ENCODE measurements at places on chromosomes 11 and 22.

- no peak for DNase-seq
These were observed 38.7 kb downstream of the BUD13 start for GRCh38 chr11:116733969-116734508.

DNA sequence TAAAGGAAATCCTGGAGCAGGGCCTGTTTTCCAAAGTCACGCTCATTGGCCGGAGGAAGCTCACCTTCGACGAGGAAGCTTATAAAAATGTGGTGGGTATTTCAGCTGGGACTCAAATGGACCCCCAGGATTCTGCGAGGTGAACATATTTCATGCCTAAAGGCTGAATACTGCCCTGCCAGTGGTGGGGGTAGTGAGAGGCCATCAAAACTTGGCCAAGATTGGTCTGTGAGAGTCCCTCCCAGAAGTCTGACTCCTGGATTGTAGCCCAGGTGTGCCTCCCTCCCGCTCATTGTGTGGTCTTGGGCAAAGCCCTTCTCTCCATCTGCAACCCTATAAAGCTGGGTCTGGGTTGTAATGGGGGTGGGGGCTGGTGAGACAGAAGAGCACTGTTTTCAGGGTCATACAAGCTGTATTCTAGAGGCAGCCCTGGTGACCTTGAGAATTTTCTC is 853 bp downstream of the HTATIP2 start:
- DNase-seq: no peak

DNA sequence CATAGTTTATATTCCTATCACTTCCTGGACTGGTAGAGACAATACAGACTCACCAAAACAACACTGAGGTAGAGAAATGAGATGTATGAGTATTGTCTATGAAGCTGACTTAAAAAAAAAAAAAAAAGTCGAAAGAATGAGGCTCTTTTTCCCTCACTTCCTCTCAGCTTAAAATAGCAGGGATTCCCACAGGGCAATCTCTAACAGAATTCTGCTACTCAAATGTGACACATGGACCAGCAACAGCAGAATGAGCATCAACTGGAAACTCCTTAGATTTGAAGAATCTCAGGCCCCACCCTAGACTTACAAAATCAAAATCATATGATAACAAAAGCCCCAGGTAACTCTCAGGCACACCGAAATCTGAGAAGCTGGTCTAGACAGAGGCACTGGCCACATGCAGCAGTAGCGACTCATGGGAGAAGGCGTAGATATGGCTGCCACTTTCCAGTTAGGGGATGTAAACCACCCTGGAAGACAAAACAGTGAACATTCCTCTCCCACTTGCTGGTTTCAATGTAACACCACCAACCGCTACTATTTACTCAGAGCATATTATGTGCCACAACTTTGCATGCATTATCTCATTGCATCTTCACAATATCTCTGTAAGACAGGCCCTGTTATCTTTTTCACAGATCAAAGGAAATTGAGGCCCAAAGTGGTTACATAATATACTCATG is 128.0 kb downstream of the RBFOX2 start:
- DNase-seq: no peak

DNA sequence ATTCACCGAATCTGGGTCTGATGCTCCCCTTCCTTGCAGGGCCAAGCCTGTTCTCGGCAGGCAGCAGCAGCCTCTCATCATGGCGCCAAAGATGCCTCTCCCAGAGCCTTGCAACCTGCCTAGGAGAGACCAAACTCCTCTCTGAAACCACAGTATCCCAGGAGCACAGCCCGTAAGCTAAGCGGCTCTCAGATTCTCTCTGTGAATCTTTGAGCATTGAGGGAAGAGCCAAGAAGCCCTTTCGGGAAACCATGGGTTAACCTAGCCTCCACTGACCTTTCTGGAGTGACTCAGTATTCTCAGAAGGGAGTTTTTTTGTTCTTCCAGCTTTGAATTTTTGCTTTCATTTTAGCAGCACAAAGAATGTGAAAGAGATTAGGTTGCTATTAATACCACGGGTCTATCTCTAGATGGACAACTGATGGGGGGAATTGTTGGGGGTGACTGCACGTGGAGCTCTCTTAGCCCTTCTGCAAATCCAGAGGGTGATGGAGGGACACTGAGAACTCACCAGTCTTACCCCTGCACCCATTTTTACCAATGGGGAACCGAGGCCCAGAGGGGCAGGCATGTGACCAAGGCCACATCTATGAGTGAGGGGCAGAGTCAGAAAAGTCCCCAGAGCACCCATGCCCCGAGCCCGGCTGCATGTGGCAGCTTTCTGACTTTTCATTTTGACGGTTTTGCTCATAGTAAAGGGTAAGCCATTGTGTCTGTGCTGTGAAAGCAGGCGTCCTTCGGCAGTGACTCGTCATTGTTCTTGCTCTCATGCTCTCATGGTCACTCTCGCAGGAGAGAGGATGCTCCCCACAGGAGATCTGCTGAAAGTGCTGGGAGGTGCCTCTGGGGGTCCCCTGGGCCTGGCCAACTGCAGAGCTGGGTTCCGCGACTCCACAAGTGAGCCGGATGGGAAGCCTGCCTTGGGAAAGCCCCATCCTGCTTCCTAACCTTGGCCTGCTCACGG is 36.0 kb downstream of the IRAG1 start:
- DNase-seq: no peak

- peak; percentile 13 for DNase-seq
These were observed 76.4 kb downstream of the YAP1 start for GRCh38 chr11:102186551-102187191.

DNA sequence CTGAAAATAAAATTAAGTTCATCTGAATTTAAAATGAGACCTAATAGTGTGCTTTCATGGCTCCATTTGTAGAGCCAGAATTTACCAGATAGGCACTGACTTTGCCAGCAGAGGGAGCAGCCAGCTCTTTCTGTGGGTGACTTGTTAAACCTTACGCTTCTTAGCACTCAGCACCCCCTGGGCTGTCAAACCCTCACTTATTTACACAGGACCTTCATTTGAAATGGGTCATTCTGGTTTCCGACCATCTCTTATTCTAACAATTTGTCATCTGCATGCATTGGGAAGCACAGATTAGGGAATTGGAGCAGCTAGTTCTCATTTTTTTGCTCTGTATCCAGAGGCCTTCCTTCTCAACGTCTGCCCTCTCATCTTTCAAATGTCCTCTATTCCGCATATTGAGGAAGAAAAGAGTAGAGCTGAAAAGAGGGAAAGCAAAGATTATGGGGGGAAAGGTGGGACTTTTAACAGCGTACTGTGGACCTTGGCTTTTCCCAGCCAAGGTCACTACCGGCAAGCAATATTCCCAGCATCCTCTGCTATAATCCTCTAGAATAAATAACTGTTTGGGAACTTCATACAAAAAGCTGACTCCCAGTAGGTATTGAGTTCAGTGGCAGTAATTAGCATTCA is 3.1 kb downstream of the ASRGL1 start:
- DNase-seq: peak; percentile 48

DNA sequence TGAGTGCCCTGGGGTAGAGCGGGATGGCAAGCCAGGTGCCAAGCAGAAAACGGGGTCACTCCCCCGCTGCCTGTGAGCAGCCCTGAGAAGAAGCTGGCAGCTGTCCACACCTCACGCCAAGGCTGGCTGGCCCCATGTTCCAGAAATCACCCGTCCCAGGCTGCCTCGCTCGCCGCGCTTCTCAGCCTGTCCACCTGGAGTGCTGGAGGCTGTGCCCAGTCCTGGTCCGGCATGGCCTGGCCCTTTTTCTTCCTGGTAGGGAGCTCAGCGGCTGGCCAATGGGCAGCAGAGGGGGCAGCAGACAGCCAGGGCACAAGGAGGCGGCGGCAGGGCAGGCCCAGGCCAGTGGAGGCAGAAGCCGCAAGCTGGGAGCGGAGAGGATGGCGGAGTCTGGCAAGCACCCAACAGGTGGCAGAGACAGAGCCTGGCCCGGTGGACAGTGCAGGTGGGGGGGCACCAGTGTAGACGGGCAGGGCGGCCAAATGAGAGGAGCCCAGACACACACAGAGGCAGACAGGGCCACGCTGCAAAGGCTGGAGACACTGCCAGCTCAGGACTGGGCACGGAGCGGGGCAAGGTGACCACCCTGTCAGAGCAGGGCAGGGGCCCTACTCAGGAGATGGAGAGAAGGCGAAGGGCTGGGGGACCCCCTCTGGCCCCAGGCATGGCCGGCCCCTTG is 37.2 kb upstream of the TH start:
- DNase-seq: peak; percentile 2

DNA sequence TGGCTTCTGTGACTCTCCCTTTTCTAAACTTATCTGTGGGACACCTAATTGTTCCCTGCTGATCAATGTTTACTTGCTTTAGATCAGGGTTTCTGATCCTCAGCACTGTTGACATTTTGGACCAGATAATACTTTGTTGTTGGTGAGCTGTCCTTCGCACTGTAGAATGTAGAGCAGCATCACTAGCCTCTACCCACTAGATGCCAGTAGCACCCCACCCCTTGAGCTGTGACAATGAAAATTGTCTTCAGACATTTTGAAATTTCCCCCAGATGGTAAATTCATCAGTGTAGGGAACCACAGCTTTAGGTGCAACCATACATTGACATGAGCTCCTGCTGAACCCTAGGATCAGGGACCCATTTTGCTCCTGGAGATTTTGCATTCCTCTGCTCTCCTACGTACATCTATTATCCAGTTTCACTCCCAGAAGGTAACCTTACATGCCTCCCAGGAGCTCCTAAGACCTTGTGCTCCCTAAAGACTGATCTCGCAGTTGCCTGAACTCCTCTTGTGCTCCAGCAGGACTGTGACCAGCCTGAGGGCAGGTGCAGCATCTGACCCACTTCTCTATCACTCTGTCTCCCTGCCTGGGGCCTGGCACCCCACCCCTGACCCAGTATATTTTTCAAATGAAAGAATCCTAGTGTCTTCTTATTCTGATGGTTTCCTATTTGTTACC is 107.8 kb downstream of the FAR1 start:
- no peak for DNase-seq

GRCh38 chr11:85717429-85717828 is 31.4 kb upstream of the CCDC89 start:
- DNase-seq: no peak

DNA sequence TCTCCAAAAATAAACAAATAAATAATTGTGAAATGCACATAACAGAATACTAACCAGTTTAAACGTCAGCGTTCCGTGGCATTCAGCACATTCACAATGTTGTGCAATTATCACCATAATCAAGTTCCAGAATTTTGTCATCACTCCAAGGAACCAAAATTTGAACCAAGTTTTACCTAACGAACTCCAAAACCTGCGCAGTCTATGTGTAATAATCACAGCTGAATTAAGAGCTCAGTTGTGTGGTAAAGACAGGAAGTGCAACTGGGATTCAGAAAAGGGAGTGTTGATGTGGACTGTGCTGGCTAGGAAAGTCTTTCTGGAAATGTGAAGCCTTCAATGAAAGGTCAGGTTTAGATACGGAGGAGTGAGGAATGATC is 5.4 kb upstream of the MCAM start:
- DNase-seq: no peak

GRCh38 chr11:74571062-74571399 is 21.4 kb upstream of the POLD3 start:
- no peak for DNase-seq

GRCh38 chr11:114664641-114665040 is 13.7 kb upstream of the NXPE2 start:
- DNase-seq: no peak

DNA sequence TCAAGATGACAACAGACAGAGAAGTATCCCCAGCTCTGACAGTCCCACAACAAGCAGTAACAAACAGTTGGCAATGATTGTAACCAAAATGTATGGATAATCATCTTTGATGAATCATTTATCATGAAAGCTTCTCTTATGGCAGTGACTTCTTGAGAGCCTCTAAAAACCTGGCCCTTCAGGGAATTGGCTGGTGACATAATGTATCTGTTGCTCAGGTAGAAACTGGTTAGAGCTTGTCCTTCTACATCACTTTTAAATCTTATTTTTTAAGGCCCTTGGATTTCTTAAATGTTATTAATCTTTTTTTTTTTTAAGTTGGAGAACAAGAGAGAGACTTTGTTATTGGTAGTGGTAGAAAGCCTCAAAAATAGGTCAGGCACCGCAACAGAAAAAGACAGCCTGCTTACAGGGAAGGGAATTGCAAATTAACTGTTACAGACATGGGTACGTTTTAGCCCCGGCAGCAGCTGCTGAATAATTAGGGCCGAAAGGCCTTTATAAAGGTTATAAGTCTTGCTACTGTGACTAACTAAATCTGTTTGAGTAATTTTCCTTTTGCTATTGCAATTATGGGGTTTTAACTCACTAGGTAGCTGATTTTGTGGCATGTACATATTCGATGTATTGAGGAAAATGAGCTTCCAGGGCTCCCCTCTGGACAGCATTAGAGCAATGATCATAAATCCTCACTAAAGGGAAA is 207.7 kb upstream of the LRRC4C start:
- no peak for DNase-seq

GRCh38 chr11:112288021-112288420 is 27.4 kb upstream of the PLET1 start:
- DNase-seq: no peak

DNA sequence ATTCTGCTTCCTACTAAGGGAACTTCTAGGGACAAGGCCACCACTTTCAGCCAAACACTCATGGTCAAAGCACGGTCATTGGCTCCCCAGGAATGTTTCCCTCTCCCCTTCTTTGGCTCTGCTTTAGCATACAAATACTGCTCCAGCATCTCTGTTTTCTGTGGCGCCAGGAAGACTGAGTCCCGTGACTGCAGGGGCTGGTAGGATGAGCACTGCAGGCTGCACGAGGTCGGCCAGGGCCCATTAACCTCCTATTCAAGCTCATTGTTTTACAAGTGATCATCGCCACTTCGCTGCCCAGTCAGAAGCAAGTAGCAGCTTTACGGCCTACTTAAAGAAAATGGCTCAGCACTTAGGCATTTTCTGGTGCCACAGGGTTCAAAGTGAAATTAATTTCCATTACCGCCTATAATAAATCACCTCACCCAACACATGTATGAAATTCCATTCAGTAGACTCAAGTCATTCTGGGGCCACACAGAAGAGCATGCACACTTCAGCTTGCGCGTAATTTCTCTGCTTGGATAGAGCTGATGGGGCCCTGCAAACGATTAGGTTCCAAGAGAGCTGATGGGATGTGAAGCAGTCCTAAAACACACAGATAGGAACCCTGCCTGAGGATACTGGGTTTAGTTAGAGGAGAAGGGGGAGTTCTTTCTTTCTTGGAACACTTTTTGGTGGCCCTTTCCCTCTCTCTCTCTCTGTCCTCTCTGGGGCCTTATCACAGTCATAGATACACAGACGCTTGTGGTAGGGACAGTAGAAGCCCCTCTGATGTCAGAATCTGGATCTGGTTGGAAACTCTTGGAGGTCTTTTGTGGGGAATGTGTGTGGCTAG is 173.7 kb downstream of the KIF18A start:
- DNase-seq: no peak

DNA sequence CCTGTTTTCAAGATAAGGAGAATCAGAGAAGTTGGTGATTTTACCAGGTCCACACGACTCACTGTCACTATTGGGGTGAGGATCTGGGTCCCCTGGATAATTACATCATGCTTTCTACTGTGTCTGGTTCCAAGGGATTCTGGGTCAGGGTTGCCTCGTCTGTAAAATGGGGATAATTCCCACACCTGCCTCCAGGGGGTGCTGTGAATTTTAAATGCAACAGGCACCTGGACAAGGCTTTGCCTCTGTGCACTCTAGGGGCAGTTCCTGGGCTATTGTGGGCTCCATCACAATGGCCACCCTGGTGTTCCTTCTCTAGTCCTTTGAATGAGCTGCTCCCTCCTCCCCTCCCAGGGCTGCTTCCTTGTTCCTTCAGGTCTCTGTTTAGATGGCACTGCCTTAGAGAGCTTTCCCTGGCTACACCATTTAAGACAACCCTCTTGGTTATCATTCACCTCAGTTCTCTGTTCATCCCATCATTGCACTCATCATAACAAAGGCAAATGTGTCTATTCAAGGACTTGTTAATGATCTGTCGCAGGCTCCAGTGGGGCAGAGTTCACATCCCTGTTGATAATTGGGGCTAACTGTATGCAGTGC is 178.6 kb downstream of the MIAT start:
- peak; percentile 59 for DNase-seq

GRCh38 chr11:92264350-92264749 is 39.7 kb downstream of the FAT3 start:
- DNase-seq: no peak
